ENCODE measurements at places on chromosomes 2 and 18.

- DNase-seq: no peak
Measured at GRCh38 chr2:152686321-152686720, 30.9 kb downstream of the PRPF40A start.

GRCh38 chr2:119205001-119205706 is 18.5 kb upstream of the STEAP3 start:
- DNase-seq: no peak

DNA sequence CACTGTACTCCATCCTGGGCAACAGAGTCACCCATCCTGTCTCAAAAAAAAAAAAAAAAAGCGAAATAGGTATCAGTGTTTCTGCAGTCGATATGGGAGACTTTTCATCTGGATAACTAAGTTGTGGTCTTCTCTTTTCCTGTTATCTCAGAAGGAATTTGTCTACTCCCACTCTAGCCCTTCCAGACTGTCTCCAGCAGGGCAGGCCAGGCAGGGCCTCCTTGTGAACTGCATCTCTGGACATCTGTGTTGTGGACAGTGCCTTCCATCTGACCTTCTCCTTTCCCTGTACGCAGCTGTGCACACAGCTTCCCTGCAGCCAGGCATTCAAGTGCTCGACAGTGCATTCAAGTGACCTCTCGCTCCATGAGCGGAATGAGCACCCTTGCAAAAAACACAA is 110.2 kb downstream of the CABLES1 start:
- no peak for DNase-seq

GRCh38 chr2:191195021-191195420 is 44.2 kb upstream of the STAT4 start:
- DNase-seq: no peak

GRCh38 chr18:44409071-44409470 is 271.6 kb upstream of the SETBP1 start:
- no peak for DNase-seq

- DNase-seq: no peak
Measured at GRCh38 chr2:36653155-36653554, 43.4 kb upstream of the VIT start.

- DNase-seq: peak; percentile 75
Measured at GRCh38 chr18:31206787-31207381, 44.2 kb upstream of the DSC1 start.

DNA sequence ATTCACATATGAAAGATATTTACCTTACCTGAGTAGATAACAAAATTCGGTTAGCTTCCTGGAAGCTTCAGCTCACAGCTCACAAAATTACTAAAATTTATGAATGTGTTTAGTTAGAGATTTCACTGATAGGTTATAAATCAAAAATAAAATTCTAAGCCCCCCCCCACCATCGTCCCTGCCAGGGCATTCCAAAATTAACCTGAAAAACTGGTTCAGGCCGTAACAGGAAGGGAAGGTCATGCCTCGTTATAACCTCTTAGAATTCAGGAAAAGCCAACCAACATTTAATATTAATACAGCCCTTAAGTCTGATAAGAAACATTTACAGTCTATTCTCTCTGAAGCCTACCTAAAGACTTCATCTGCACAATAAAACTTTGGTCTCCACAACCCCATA is 48.9 kb downstream of the COX7A2L start:
- DNase-seq: no peak

DNA sequence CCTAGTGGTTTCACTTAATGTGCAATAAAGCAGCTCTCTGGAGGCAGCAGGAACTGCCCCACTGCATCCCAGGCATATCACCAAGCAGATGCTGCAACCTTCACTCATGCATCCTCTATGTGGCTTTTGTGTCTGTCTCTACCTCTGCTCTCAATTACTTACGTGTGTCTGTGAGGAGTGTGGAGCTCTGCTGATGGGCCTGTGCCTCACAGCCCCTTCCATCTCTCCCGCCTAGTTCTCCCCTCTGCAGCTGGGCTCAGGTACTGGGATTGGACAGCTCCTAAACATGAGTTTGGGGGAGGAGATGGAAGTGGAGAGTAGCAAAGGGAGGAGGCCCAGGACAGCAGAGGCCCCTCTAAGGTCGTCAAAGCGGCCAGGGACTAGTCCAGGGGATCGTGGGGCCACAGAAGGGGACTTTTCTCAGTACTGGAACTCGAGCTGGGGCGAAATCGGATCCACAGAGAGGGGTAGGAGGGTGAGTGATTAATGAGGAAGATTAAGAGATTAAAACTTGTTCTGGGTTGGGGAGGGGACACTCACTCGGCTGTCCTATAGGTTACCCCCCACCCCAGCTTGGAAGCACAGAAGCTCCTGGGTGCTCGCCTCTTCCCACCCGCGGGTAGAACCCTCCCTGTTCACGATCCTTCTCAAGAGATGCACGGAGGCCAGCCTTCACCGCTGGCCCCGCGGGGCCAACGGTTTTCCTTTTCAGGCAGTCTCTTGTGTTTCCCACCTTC is 2.1 kb upstream of the LBX2 start:
- no peak for DNase-seq

DNA sequence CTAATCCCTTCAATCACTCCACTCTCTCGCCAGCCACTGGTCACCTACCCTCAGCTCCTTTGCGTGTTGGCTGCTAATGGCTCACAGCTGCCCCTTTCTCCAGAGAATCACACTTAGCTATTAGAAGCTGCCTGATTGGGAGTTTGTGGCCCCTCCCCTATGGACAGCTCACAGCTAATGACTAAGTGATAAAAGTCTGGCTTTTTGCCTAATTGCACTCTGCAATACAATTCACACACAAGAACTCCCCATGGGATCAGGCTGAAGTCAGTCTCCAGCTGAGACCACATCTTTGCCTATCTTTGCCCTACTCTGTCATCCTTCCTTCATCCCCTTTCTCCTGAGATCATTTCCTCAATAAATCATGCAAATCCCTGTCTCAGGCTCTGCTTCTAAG is 701.9 kb upstream of the RAB6C start:
- no peak for DNase-seq

DNA sequence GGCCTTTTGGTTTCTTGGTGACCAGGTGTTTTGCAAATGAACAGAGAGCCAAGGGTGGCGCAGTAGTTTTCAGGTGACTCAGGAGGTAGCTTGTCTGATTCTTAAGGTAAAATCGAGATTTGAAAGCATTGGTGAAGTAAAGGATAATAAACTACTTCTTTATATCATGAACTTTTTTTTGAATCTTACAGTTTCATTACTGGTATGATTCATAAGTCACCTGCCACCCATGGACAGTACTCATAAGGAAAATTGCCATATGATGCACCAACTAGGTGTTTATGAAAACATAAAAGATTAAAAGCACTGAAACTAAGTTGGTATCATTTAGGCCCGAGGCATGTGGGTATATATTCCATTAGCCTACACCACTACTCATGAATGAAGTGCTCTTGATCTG is 84.1 kb upstream of the MGAT5 start:
- DNase-seq: no peak

DNA sequence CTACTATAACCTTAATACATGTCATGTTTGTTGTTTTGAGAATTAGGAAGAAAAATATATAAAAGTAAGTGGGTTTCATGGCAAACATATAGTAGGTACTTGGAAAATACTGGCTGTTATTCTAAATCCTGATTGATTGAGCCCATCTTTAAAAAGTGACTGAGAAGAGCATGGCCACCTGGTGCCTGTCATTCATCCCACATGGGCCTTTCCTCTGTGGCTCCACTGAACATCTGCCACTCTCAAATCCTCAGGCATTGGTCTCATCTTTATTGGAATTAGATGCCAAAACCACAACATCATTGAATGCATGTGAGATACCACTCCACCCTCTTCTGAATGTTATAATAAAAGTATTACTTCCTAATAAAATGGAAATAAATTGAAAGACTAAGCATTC is 101.6 kb upstream of the TTN start:
- no peak for DNase-seq

- DNase-seq: no peak
Measured at GRCh38 chr2:7758073-7758759, 841.0 kb downstream of the RNF144A start.

DNA sequence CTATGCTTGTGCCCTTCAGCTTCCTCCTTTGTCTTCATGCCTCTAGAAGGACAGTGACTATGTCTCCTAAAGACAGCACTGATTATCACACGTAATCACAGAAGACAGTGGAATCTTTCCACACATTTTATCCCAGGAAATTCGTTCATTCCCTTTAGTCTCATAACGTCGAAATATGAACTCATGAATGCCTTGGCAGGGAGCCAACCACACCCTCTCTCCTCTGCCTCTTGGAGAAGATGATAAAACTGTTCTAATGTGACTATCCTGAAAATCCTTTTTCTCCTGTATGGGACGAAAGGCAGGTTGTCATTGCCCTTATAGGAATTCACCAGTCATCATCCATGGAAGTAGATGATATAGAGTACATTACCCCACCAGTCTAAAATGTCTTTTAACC is 726.6 kb upstream of the FANCL start:
- DNase-seq: no peak

- no peak for DNase-seq
Measured at GRCh38 chr18:62338446-62339105, 13.5 kb downstream of the TNFRSF11A start.

DNA sequence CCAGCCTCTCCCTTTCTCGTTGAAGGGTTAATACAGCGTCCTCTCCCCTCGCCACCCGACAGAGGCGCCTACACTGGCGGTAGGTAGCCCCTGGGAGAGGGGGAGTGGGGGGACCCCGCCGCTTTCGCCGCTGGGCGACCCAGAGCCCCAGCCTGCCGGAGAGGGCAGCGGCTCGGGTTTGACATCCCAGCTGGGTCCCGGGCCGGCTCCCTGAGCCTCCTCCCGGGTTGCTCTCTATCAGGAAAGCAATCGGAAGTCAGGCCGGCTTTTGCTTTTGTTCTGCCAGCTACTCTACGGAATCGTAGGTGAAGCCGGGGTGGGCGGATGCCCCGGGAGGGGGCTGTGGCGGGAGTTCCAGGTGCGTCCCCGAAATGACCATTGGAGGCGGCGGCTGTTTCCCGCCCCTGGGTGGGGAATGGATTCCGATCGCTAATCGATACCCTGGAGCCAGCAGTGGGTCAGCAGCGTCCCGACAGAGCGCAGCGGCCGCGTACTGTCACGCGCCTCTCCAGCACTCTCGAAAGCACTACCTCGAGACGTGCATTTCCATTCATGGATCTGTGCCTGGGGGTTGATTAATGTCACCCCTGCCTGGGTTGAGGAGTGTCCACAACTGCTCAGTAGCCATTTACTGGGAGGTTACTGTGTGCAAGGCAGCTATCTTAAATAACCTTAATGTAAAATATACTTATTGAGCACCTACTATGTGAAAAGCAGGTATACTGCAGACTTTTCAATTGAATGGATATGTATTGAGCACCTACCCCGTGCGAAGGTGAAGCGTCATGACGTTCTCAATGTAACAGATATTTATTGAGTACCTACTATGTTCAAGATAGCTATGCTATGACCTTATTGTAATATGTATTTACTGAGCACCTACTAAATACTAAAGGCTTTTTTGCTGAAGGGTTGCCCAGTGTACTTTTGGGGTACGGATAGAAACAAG is 1.1 kb downstream of the MAPK4 start:
- no peak for DNase-seq

DNA sequence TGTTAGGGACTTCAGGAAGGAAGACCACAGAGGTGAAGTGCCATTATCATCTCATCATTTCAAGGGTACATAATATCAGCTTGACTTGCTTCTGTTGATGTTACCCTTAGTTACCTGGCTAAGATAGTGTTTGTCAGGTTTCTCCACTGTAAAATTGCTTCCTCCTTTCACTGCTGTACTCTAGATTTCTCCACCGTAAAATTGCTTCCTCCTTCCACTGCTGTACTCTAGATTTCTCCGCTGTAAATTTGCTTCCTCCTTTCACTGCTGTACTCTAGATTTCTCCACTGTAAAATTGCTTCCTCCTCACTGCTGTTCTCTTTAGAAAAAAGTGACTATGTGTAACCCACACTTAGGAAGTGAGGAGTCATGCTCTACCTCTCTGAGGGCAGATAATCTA is 1460.3 kb downstream of the SUCLG1 start:
- no peak for DNase-seq

- no peak for DNase-seq
Measured at GRCh38 chr2:191333911-191334357, 88.7 kb downstream of the MYO1B start.

- DNase-seq: peak; percentile 37
Measured at GRCh38 chr2:10787176-10787968, 25.2 kb downstream of the PDIA6 start.

DNA sequence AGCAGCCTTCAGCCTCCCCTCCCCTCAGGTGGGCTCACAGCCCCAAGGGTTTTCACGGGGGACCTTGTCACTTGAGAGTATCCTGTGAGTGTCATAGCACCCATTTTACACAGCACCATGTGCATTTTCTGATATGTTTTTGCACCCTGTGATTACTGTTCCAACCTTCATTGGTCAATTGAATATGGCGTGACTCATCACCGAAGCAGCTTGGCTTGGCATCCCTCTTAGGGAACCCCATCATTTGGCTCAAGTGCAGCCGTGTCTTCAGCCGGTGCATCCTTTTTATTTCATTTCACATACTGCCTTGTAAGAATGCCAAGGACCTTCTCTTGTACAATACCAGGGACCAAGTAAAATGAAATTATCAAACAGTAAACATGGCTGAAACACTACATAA is 57.6 kb downstream of the NPAS2 start:
- DNase-seq: no peak

DNA sequence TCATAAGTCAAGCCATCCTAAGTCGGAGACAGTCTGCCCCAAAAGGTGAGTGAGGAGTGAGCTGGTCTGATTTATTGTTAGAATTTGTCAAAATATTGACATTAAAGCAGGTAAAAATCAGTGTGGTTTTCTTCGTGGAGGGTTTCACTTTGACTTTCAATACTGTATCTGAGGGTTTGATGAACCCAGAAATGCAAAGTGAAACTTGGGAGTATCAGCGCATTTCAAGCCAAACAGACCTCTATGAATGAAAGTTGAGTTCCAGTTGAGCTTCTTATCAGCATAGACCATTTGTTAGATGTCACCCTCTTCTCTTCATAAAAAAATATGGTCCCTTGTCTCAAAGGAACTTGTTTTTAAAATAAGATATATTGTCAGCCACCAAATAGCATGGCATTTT is 21.7 kb upstream of the CXCR4 start:
- DNase-seq: no peak

DNA sequence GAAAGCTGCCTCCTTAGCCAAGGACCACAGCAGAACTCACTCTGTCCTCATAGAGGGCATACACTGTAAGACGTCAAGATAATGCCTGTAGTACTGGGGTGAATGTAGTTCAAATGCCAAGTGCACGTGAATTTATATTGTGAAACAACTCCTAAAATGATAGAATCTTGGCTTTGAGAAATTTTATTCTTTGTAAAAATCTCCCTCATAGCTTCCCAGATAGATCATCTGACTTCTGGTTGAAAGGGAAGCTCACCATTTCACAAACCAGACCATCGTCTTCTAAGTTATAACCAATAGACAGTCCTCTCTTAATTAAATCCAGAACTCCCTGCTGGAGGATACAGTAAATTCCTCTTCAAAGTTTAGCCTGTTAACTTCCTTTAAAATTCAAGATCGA is 110.9 kb upstream of the MSTN start:
- DNase-seq: no peak

- DNase-seq: peak; percentile 9
Measured at GRCh38 chr2:11665510-11666362, 4.3 kb downstream of the NTSR2 start.

GRCh38 chr2:158817588-158817987 is 22.5 kb downstream of the DAPL1 start:
- no peak for DNase-seq

GRCh38 chr2:99840831-99841230 is 301.6 kb downstream of the AFF3 start:
- DNase-seq: no peak

GRCh38 chr2:135708159-135708558 is 33.5 kb upstream of the UBXN4 start:
- DNase-seq: no peak

- DNase-seq: no peak
Measured at GRCh38 chr2:209499069-209499468, 75.2 kb downstream of the MAP2 start.
